ENCODE measurements at places on chromosomes 16 and 17. TPM values are rescaled to one million over a fixed set of nuclear protein-coding genes. Genes with fewer than 3 reads are reported as not detected.

Gene FNDC8
- not detected for total RNA-seq

Gene SLC16A13
- total RNA-seq: 3.0 TPM

Gene ACSM2A
- not detected for total RNA-seq

Gene NHERF2
- total RNA-seq: 140 TPM

Gene USP32
- 52.0 TPM for total RNA-seq

Gene PYY
- total RNA-seq: 0.43 TPM

Gene C1QTNF8
- not detected for total RNA-seq

Gene PLA2G10
- total RNA-seq: not detected

Gene ODAD4
- total RNA-seq: 1.1 TPM

Gene UNC13D
- total RNA-seq: 0.39 TPM

Gene NACA2
- total RNA-seq: not detected

Gene HSPB9
- not detected for total RNA-seq

Gene CACNG4
- total RNA-seq: not detected

Gene TACO1
- 30.4 TPM for total RNA-seq

Measured in HFFc6 (cell line).